Activated T-cell treated with anti-CD3 and anti-CD28 coated beads for 4 hours (primary cell): ENCODE measurements at places on chromosomes 7 and 10.
A peak's percentile ranks its signal among the peaks of the same experiment; 100 is the strongest.

DNA sequence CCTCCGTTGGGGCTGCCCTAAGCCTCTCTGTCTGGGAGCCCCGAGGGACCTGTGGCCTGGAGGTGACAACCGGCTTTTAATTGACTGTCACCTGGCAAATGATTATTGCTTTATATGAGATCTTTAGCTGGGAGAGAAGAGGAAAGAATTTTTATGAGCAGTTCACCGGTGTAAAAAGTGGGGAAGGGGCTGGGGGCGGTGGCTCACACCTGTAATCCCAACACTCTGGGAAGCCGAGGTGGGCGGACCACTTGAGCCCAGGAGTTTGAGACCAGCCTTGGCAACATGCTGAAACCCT lies 2.6 kb upstream of the COX19 start:
- DNase-seq = no peak

GRCh38 chr7:149253665-149254064 lies 8.3 kb upstream of the ZNF783 start:
- no peak for DNase-seq

GRCh38 chr10:102546606-102547320 lies 43.0 kb downstream of the SUFU start:
- DNase-seq = no peak

DNA sequence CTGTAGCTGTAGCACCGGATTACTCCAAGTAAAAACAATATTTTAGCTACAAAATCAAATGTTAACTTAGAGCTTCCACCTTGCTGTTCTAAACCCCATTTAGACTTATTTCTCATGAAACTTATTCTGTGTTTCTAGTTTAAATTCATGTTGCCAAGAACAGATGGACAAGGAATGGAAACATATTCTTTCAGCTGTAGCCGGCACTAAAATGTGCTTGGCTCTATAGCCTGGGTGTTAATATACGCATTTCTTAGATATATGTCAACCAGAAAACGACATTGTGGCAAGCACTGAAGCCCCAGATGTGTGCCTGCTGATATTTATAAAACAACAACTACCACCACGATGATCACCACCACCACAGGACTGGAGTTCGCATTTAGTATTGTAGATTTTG lies 190.3 kb upstream of the ETV1 start:
- DNase-seq = no peak

DNA sequence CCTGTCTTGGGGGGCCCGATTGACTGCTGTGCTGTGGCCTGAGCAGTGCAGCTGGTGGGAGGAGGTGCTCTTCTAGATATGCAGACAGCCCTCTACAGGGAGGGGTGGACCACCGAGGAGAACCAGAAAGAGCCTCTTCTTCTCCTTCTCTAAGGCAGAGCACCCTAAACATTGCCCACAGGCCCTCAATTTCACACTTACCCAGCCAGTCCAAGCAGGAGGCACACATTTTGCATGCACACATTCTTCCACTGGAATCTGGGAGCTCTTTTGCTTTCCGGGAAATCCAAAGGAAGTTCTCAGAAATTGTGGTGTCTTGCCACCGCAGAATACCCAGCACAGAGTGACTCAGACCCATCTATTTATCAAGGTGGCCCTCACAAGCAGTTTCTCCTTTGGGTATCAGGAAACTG lies 45.8 kb downstream of the EEPD1 start:
- no peak for DNase-seq

- DNase-seq = peak; percentile 40
Measured at GRCh38 chr10:11874568-11875493, 51.7 kb downstream of the PROSER2 start.

GRCh38 chr10:93996551-93996950 lies 2.8 kb downstream of the PLCE1 start:
- no peak for DNase-seq

DNA sequence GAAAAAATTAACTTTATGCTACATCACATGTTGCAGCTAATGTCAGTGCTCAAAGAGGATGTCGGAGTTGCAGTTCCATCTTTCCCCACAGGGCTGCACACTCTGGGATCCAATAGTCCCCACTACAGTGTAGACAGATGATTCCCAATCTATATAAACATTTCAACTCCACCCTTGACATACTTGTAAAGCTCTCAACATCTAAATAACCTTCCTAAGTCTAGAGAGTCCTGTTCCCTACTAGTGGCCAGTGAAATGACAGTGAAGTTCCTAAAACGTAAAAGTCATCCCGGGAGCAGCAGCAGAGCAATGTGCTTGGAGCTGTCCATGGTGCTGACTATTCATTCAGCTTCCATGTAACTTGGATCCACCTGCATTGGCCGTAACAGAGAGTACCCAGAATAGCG lies 145.1 kb downstream of the GRM8 start:
- DNase-seq = peak; percentile 5

- no peak for DNase-seq
Measured at GRCh38 chr10:91409069-91409868, 875 bp upstream of the HECTD2 start.

DNA sequence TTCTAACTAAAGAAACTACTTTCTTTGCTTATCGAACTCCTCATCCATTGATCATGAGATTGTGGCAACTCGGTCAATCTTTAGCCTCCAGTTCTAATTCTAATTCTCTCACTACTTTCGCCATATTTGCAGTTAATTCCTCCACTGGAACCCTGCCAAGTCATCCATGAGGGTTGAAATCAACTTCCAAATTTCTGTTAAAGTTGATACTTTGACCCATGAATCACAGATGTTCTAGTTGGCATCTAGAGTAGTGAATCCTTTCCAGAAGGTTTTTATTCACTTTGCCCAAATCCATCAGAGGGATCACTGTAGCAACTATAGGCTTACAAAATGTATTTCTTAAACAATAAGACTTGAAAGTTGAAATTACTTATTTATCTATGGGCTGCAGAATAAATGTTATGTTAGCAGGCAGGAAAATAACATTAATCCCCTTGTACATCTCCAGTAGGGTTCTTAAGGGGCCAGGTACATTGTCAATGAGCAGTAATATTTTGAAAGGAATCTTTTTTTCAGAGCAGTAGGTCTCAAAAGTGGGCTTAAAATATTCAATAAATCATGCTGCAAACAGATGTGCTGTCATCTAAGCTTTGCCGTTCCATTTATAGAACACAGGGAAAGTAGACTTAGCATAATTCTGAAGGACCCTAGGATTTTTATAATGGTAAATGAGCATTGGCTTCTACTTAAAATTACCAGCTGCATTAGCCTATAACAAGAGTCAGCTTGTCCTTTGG lies 39.4 kb downstream of the CCDC71L start:
- DNase-seq = no peak

DNA sequence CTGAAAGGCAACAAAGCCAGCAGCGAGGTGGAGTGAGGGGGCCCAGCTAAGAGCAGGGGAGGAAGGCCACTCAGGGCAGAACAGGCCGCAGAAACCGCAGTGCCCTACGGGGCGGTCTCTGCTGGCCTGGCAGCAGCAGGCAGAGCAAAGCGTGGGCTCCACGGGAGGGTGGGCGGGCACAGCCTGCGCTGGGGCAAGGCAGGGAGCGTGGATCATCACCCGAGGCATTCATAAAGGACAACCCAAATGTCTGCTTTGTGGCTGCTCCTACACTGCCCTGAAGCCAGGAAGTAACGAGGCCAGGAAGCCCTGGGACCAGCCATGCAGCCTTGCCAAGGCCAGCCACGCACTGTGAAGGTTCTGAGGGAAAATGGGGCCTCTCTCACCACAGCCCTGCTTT lies 127.5 kb downstream of the MAD1L1 start:
- no peak for DNase-seq

GRCh38 chr7:140675726-140676125 lies 3.0 kb downstream of the ADCK2 start:
- DNase-seq = no peak

- DNase-seq = no peak
Measured at GRCh38 chr10:77566236-77566635, 71.4 kb downstream of the KCNMA1 start.

DNA sequence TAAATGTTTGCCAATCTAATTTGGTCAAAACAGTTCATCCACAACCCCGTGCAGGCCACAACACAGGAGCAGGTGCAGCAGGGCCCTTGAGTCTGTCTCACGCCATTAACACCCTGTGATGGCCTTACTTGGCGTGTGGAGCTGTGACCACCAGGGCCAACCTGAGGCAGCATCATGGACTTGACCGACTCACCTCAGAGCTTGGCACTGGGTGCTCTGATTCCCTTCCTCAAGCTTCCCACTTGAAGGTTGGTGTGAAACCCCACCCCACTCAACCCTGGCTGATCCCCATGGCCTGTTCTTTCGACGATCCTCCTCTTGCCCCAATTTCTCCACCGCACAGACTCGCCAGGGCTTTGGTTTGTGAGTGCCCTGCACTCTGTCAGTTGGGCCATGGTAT lies 623.1 kb downstream of the PTPRN2 start:
- no peak for DNase-seq

DNA sequence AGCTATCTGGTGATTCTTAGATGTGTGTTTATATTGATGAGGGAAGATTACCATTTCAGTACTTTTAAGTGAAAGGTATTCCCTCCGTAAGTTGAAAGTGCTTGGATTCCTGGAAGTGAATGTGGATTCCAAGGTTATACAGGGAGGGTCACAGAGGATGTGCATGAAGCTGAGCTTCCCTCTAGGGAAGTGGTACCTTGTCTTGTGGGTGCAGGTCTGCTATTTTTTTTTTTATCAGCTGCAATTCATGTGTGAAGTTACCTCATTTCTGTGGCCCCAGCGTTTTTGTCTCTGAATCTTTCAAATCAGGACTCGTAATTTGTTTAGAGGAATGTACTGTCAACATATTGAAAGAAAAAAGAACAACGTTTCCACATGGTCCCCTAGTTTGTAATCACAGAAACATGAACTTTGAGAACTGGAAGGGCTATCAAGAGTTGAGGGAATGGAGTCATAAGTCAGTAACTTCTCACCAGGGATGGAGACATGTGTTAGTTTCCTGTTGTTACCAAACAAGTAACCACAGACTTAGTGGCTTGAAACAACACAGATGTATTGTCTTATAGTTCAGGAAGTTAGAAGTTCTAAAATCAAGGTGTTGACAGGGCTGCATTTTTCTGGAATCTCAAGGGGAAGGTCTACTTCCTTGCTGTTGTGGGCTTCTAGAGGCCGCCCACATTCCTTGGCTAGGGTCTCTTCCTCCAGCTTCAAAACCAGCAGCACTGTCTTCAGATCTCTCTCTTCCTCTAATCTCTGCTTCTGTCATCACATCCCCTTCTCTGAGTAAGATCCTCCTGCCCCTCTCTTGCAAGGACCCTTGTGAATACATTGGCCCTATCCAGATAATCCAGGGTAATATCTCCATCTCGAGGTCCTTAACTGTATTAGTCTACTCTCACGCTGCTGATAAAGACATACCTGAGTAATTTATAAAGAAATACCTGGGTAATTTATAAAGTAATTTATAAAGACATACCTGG lies 64.4 kb downstream of the RAB18 start:
- no peak for DNase-seq

DNA sequence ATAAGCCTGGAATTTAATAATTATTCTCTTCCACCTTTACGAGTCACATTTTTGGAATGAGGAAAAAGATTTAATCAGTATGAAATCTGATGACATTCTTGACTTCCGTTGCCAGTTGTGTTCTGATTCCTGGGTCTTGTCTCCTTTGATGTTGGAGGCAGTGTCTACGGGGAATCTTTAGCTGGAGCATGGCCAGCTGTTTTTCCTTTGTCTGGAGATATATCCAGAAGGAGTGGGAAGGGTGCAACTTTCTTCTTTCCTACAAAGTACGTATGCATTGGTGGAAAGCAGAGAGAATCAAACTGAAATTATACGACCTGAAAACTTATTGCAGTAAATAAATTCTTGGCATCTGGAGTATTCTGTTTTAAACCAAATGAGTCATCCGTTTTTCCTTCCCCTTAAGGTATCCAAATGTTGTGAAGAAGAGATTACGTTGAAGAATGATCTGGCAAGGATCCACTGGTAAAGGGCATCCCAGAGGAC lies 6.9 kb upstream of the GNG11 start:
- no peak for DNase-seq

DNA sequence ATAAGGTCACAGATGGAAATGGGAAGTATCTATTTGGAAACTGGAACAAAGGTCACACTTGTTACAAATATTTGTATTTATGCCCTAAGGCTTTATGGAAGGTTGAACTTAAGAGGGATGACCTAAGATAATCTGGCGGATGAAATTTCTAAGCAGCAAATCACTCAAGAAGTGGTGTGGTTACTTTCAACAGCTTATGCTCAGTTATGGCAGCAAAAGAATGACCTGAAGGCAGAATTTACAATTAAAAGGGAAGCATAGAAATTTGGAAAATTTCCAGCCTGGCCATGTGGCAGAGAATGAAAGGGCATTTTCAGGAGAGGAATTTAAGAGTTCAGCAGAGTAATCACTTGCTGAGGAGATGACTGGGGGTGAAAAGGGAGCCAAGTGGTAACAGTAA lies 95.8 kb upstream of the TNS3 start:
- no peak for DNase-seq

DNA sequence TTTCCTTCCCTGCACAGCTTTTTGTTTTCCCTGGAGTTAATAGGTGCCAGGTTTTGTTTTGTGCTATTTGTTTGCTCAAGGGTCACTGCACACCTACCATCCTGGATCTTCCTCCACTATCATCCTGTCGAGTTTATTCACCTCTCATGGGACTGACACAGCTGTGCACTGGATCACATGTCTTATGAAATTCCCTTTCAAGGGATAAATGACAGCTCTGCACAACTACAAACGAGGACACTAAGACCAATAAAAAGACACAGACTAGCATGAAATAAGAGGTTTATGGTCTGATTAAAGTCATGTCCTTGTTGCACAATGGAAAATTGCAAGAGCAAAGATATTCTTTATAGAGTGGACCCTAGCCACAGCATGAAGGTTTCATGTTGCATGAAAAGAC lies 76.7 kb upstream of the SFMBT2 start:
- DNase-seq = no peak

DNA sequence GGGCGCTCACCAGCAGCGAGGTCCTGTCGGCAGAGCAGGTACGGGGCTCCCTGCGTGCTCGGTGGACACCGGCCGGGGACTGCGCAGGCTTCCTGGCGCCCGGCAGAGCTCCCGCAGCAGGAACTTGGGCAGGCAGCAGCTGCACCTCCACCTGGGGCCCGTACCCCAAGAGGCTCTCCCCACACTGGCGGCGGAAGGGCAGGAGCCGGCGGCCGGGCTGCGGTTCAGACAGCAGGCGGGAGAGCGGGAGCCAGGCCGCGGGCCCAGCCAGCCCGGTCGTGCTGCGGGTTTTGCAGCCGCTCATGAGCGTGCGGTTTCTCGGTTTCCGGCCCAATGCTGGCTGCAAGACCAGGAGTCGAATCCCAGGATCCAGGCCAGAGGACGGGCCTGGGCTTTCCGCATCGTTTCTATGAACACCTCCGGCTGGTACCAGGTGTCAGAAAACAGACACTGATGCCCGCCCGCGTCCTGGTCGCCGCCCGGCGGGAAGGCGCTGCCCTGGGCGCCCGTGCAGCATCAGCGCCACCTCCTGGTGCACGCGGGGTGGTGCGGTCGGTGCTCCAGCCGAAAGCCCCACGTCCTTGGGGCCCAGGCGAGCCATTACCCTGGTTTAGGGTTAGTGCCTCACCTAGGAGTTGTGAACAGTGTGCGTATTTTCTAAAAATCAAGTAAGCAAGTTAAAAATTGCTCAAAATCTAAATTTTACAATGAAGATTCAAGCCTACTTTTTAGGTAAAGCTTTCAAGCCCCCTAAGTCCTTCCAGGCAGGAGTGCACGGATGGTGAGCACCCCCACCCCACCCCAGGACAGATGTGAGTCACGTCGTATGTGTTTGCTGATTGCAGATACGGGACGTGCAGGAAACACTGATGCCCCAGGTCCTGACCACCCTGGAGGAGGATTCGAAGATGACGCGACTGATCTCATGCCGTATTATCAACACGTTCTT lies 47.4 kb upstream of the PRKAR1B start:
- DNase-seq = peak; percentile 52

- no peak for DNase-seq
Measured at GRCh38 chr7:7786595-7786994, 68.2 kb upstream of the RPA3 start.
